ENCODE measurements at places on chromosomes 16 and 17.

DNA sequence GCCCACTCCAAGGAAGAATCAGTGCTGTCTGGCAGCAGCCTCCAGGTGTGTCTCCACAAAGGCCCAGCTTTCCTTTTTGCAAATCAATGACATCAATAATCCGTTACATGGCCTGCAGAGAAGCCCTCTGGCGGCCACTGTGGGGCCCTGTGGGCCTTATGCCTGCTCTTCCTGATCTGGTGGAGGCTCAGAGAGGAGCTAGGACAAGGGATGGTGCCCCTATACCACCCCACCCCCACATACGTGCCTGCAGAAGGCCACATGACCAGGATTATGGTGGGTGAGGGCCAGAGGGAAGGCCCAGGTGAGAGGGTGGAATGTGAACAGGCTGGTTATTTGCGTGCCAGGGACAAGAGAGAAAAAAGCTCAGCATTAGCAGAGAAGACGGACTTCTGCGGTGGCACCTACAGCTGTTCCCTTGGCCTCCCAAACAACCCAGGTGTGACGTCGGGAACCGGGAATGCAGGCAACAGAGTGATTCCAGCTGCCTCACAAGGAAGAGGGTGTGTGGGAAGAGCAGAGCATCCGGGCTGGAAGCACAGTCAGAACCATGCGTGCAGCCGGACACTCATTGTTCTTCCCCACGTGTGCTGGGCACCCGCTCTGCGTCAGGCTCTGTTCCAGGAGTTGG, 22.5 kb downstream of the EIF4A3 start:
- DNase-seq = no peak

- no peak for DNase-seq
Observed at GRCh38 chr16:728890-729744, 2.2 kb downstream of the HAGHL start.

- no peak for DNase-seq
Observed at GRCh38 chr17:58387834-58388233, 29.5 kb downstream of the RNF43 start.

- DNase-seq = no peak
Observed at GRCh38 chr17:40532520-40533253, 31.3 kb upstream of the TNS4 start.

DNA sequence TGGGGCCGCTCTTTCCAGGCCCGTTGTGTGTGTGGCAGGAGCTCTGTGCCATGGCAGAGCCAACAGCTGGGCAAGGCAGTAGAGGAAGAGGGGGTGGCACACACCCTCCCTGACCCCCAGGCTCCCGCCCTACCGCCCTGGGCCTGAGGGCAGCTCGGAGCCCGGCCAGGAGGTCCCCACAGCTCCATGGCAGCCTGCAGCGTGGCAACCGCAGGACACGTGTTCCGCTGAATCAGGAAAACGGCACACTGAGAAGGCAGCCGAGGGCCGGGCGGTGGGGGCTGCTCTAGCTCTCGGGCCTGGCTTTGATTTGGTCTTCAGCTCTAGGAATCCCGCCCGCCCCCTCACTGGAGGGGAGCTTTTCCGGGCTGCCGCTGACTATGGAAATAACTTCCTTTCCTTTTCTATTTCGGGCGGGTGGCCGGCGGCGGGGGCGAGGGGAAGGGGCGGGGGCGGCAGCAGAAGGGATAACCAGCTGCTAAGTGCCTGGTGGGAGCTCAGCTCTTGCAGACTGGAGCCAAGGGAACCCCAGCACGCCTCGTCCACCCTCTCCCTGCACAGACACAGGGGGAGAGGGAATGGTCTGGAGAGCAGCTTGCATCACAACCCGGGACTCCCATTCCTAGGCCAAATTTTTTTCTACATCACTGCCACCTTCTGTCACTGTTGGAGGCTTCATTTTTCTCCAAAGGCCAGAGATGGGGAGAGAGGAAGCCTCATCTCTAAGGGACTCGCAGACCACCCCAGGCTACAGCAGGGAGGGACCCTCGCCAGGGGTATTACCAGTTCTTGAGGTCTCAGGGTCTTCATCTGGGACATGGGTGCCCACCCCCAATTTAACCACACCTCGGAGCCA, 24.8 kb upstream of the MRPS23 start:
- DNase-seq = no peak

- DNase-seq = no peak
Observed at GRCh38 chr16:86918637-86919036, 340.3 kb downstream of the FOXL1 start.

DNA sequence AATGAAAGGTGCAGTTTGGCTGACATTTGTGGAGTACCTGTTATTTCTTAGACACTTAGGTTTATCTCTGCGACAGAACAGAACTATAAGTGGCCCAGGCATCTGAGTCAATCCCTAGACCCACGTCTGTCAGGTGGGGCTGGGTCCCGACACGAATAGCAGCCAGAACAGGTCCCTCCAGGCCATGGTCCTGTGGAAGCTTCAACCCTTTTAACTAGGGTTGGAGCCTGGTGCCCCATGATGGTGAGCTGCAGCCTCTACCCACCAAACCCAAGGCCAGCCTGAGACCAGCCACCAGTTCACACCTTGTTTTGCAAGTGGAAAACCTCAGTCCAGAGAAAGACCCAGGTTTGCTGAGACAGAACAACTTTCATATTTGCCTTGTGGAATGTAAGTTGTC, 74.6 kb upstream of the TMEM97 start:
- no peak for DNase-seq

DNA sequence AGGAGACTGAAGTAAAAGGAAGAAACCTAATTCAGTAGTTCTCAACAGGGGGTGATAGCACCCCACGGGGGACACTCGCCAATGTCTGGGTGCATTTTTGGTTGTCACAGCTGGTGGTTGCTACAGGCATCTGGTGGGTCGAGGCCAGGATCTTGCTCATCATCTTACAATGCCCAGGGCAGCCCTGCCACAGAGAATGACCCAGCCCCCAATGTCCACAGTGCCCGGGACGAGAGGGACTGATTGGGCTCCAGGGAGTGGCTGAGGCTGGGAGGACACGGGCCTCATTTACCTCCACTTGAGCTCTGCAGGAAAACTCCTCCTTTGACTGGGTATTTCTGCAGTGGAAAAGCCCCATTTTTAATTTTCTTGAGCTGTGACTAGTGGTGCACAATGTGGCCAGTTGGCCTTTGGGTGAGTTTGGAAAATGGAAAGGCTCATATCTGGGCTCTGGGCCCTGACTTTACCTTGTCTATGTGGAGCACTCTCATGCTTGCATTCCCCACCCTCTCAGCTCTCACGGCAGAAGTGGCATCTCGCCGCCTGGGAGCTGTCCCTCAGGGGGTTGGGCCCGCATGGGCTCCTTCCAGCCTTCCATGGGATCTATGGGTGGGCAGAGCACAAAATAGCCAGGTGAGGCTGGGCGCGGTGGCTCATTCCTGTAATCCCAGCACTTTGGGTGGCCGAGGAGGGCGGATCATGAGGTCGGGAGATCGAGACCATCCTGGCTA, 37.7 kb upstream of the IRF8 start:
- DNase-seq = no peak

- DNase-seq = no peak
Observed at GRCh38 chr17:81333616-81334368, 38.7 kb upstream of the SLC38A10 start.

- no peak for DNase-seq
Observed at GRCh38 chr16:74659041-74659440, 7.6 kb downstream of the RFWD3 start.

- DNase-seq = no peak
Observed at GRCh38 chr17:63232565-63233310, 213.4 kb downstream of the CYB561 start.

GRCh38 chr16:31404353-31405064, 11.4 kb downstream of the ITGAD start:
- no peak for DNase-seq

DNA sequence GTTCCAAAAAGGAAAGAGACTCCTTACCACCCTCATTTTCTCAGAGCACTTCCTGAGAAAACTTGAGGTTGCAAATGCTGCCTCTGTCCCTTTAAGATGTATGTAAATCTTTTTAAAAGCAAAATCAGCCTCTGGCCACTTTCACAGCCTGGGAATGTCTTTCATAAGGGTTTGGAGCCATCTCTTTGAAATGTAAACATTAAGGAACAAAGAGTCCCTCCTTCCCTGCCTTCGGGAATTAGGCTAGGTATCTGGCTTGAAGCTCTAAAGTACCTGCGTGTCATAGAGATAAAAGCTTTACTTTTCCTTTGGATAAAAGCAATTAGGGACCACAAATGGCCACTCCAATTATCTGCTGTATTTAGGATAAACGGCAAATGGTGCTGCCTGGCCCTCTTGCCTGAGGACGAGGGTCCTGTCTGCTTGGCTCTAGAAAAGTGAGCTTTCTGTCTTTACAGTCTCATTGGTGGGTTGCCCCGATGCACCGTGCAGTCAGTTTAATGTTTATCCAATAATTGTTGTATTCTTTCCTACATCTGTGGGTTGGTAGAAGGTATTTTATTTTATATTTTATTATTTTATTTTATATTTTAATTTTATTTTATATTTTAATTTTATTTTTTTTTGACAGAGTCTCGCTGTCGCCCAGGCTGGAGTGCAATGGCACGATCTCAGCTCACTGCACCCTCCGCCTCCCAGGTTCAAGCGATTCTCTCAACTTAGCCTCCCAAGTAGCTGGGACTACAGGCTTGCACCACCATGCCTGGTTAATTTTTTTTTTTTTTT, 23.9 kb downstream of the NLRC3 start:
- DNase-seq = no peak

DNA sequence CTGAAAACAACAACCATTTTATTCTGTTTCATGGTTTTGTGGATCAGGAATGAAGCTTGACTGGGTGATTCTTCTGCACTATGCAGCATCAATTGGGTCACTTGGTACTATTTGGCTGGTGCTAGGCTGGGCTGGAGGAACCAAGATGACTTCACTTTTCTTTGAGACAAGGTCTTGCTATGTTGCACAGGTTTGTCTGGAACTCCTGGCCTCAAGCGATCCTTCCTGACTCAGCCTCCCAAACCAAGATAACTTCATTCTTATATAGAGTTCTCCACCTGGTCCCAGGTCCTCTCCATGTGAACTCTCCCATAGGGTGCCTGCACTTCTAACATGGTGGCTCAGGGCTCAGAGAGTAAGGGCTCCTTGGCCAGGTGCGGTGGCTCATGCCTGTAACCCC, 1.9 kb upstream of the PIPOX start:
- DNase-seq = no peak

DNA sequence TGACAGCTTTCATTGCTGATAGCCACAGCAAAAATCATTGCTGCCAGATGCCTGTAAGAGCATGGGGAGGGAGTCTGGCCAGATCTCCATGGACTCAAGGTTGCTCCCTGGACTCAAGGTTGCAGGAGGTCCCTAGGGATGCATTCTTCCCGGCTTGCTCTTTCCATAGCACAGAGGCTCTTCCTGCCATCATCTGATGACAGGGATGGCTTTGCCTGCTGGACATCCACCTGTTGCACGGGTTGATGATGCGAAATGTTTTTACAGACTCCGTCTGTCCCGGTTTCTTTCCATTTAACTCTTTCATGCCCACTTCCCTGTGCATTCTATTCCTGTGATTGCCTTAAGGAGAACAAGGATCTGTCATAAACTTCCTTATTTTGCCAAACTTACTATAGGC, 115.6 kb upstream of the HSBP1 start:
- no peak for DNase-seq
